Neural crest cell (in vitro differentiated cells): ENCODE measurements at places on chromosomes 2 and 18. TPM values are rescaled to one million over a fixed set of nuclear protein-coding genes. Genes with fewer than 3 reads are reported as not detected.

DNA sequence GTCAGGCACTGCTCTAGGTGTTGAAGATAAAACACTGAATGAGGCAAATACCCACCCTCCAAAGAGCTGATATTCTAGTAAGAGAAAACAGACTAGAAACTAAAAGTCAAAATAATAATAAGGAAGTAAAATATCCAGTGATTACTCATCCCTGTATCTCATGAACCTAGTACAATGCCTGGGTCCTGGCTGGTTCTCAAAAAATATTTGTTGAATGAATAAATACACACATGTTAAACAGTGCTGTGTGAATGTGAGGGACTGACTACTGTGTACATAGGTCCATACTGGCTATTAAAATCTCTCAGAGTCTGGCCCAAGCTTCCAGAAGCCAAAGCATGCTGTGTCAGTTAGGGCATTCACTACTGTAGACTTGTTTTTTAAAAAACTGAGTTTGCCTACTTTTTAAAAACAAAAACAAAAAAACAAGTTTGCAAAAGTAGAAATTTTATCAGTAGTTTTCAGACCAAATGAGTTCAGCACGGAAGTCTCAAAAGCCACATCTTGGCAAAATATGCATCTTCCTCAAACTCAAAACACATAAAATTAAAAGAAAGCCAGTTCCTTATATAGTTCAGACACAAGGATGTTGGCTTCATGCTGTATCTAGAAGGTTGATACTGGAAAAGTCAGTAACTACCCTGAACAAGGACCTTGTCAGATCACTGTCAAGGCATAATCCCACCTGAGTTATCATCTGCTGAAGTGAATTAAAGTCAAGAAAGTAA is 136.2 kb downstream of the THADA start:
- H3K4me3 ChIP-seq: no peak overlapping the region
- no peaks in the 10 kb centered on the region for H3K36me3 ChIP-seq
- peaks cover 49% of the 10 kb centered on the region for H3K4me1 ChIP-seq

CFAP221 gene
- 2.0 and 3.0 TPM in 2 replicates for total RNA-seq

GRCh38 chr2:208118918-208119317 is 5.4 kb downstream of the CRYGD start:
- peaks cover 9% of the 10 kb centered on the region for H3K4me1 ChIP-seq
- H3K27ac ChIP-seq: peak overlapping the region; percentile 54
- H3K4me3 ChIP-seq: no peak overlapping the region
- DNase-seq: no peak

DNA sequence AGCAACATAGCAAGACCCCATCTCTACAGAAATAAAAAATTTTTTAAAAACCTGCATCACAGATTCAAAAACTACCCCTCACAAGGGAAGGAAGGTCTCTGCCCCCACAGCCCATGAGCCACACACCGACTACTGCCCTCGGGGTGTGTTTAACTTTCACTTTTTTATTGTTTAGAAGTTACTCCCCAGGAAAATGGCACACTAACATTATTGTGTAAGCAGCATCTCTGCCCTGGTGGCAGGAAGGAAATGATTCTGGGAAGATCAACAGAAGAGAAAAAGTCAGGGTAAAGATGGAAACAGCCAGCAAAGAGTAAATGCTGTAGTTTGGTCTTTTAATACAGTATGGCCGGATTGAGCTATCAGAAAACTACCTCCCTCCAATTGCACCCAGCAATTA is 21.9 kb downstream of the TRABD2A start:
- peaks cover 15% of the 10 kb centered on the region for H3K27me3 ChIP-seq
- no peak overlapping the region for H3K4me3 ChIP-seq
- H3K27ac ChIP-seq: no peak overlapping the region
- no peak for DNase-seq
- H3K36me3 ChIP-seq: no peaks in the 10 kb centered on the region
- H3K4me1 ChIP-seq: peaks cover 21% of the 10 kb centered on the region

EHD3 gene
- 10.6 and 10.7 TPM in 2 replicates for total RNA-seq

DNA sequence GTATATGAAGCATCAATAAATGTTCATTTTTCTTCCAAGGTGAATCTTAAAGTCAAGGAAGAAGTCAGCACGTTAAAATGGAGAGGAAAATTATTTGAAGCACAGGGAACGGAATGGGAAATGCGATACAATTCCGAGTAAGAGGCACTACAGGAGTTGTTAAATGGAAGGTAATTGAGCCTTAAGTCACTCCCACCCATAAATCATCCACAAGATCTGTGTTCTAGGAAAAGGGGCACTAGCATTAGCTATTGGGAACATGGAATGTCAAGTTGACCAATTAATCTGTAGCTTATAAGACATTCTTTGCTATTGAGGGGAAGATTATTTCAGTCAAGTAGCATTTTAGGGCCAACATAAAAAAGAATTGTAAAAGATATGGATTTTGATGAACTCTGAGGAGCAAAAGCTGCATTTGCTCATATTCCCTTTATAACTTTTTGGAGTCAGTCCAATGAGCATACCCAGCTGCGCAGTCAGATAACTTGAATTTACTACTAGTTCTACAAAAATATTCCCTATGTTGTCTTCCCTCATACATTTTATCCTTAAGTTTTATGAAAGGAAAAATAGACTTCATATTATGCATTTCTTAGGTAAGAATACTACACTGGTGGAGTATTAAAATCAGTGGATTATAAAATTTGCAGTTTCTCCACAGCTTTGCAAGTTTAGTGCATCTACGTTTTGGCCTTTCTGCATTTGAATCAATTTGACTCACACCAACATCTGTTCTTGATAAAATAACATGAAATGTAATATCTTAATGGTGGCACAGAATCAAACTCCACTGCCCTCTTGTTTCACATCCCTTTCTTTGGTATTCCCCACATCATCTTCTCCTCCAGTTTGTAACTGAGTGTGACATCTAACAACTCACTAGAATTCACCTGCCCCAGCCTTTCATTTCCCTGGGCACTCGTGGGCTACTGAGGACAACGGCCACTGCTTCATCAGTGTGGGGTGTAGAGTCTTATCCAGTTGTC is 95.6 kb downstream of the SP3 start:
- no peak overlapping the region for H3K4me3 ChIP-seq
- H3K4me1 ChIP-seq: peaks cover 13% of the 10 kb centered on the region
- H3K36me3 ChIP-seq: no peaks in the 10 kb centered on the region
- no peak for DNase-seq

DNA sequence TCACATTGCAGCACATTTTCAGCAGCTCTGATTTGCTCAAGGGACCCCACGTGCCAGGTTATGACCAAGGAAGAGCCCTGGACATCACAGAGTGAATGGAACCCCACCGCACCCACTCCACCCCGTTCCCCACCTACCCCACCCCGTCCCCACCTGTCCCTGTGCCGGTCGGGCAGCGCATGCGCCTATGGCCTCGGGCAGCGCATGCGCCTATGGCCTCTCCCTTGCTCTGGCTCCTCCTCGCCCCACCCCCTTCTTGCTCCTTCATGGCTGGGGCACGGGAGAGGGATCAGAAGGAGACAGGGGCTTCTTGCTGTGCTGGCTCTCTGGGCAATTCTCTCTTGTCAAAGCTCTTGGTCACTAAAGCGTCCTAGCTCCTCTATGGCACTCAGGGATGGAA is 371.8 kb upstream of the HS6ST1 start:
- peak overlapping the region; percentile 27 for H3K27ac ChIP-seq
- H3K36me3 ChIP-seq: no peaks in the 10 kb centered on the region
- DNase-seq: no peak
- no peaks in the 10 kb centered on the region for H3K27me3 ChIP-seq

- H3K27ac ChIP-seq: no peak overlapping the region
- no peak for DNase-seq
- no peaks in the 10 kb centered on the region for H3K4me1 ChIP-seq
- H3K4me3 ChIP-seq: no peak overlapping the region
- H3K36me3 ChIP-seq: peaks cover 8% of the 10 kb centered on the region
These were observed 139.0 kb downstream of the ANTXR1 start for GRCh38 chr2:69151931-69152330.

SLC39A6 gene
- 101 TPM in 2 replicates for total RNA-seq

GPR55 gene
- total RNA-seq: not detected in 2 replicates

- H3K4me3 ChIP-seq: no peak overlapping the region
- H3K4me1 ChIP-seq: no peaks in the 10 kb centered on the region
- H3K36me3 ChIP-seq: no peaks in the 10 kb centered on the region
- H3K27ac ChIP-seq: no peak overlapping the region
These were observed 1115.3 kb downstream of the LRP1B start for GRCh38 chr2:141015341-141016047.

- no peaks in the 10 kb centered on the region for H3K27me3 ChIP-seq
- no peak overlapping the region for H3K4me3 ChIP-seq
- no peak overlapping the region for H3K27ac ChIP-seq
These were observed 111.6 kb downstream of the DYNAP start for GRCh38 chr18:54702686-54703085.

DNA sequence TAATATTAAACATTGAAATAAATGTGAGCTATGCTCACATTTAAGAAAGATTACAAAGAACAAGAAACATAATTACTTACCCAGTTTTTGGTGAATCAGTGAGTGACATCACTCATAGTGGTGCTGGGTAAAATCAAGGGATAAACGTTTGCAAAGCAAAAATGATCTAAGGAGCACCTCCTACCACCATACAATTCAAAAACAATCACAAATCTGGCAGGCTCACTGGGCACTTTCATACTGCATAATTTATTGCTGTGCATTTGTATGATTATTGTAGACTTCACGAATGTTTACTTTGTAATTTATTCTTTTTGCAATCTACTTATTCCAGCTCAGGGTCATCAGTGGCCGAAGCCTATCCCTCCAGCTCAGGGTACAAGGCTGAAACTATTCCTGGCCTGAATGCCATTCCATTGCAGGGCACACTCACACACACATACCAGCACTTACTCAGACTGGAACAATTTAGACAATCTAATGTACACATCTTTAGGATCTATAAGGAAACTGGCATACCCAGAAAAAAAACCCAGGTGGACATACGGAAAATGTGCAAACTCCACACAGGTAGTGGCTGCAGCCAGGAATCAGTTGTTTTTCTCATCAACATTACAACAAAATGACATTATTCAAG is 34.4 kb downstream of the AFTPH start:
- peaks cover 2% of the 10 kb centered on the region for H3K36me3 ChIP-seq
- no peak for DNase-seq
- H3K4me3 ChIP-seq: no peak overlapping the region
- peaks cover 4% of the 10 kb centered on the region for H3K4me1 ChIP-seq

HOXD13 gene
- total RNA-seq: not detected in 2 replicates

- H3K36me3 ChIP-seq: no peaks in the 10 kb centered on the region
- H3K4me3 ChIP-seq: no peak overlapping the region
- DNase-seq: no peak
- H3K4me1 ChIP-seq: peaks cover 60% of the 10 kb centered on the region
- H3K27ac ChIP-seq: peak overlapping the region; percentile 66
These were observed 15.1 kb upstream of the PKDCC start for GRCh38 chr2:42032745-42033144.

NEB gene
- 0.57 and 0.77 TPM in 2 replicates for total RNA-seq

LYPD6 gene
- 7.1 and 7.3 TPM in 2 replicates for total RNA-seq

- H3K27ac ChIP-seq: no peak overlapping the region
- DNase-seq: no peak
- H3K36me3 ChIP-seq: no peaks in the 10 kb centered on the region
These were observed 326.2 kb upstream of the FAM98A start for GRCh38 chr2:33925311-33925710.

- H3K27me3 ChIP-seq: no peaks in the 10 kb centered on the region
- no peaks in the 10 kb centered on the region for H3K4me1 ChIP-seq
- no peak for DNase-seq
- H3K27ac ChIP-seq: no peak overlapping the region
These were observed 835.4 kb upstream of the CDH2 start for GRCh38 chr18:29012364-29012763.

ZAP70 gene
- total RNA-seq: 2.4 and 2.8 TPM in 2 replicates

TRIM43 gene
- not detected in 2 replicates for total RNA-seq

DPYSL5 gene
- total RNA-seq: 201 and 203 TPM in 2 replicates

ACOXL gene
- total RNA-seq: not detected in 2 replicates

DNA sequence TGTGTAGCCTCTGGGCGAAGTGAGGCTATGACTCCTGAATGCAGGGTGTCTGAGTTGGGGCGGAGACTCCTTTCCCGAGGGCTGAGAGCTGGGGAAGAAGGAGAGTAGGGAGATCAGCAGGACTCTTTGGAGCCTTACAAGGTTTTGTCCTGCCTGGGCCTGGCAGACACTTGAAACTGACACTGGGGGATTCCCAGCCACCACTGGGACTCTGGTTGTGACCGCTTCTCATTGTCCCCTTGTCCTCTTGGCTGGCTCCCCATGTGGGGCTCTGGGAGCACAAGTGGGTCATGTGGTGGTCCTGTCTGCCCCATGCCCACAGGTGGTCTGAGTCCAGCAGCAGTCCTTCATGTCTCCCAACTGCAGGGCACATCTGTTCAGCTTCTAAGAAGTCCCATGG is 78.2 kb upstream of the MGAT4A start:
- no peak for DNase-seq
- H3K36me3 ChIP-seq: no peaks in the 10 kb centered on the region
- peaks cover 21% of the 10 kb centered on the region for H3K27me3 ChIP-seq
- peaks cover 11% of the 10 kb centered on the region for H3K4me1 ChIP-seq
- no peak overlapping the region for H3K4me3 ChIP-seq
